ENCODE measurements at places on chromosomes 1 and 21.
A peak's percentile ranks its signal among the peaks of the same experiment; 100 is the strongest.

DNA sequence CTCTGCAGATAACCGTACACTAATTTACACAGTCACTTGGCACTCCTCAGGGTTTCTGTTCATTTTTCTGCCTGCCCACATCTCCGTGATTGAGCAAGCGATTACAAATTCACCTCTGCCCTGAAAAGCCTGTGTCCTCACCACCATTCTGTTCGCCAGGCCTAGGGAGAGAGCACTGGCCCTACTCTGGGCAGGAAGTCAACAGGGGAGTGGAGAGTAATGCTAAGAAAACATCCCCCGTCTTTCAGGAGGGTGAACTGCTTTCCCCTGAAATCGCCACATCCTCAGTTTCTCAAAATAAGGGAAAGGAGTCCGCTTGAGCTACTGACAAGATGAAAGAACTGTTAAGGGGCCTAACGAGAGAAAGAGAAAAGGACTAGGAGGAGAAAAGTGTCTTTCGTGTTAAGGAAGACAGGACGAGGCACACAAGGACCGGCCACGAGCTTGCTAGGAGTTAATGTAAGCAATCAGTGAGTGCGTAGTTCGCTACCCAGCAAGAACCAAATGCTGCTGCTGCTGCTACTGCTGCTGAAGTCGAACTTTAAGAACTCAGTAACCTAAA lies 632 bp downstream of the PEX19 start:
- DNase-seq: peak; percentile 50

GRCh38 chr21:35909456-35910223 lies 150.7 kb downstream of the SETD4 start:
- no peak for DNase-seq

DNA sequence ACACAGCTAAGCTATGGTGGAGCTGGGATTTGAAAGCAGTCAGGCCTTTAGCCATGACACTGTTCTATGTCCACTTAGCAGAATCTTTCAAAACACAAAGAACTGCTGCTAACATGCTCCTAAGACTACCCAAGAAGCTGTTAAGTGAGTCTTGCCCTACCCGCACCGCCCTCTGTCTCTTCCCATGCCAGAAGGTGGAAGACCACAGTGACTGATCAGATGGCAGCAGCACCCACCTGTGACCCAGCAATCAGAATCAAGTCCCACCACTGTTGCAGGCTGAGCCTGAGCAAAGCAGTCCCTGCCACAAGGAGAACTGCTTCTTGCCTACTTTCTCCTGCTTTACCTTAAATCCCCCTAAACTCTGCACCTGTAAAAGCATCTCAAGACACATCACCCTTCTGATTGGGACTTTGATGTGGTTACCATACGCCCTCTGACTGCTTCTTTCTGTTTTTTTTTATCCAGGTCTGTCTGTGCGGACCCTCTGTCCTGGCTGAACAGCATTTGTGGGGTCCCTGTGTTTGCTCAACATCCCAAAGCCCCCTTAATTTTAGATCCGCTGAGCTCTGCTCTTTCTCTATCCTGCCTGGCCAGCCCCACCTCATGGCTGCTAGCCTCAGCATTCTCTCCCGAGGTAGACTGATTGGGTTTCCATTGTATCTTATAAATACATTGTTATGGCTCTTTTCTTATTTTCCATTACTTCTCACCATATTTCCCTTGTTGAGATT lies 16.0 kb downstream of the IRF2BP2 start:
- no peak for DNase-seq

DNA sequence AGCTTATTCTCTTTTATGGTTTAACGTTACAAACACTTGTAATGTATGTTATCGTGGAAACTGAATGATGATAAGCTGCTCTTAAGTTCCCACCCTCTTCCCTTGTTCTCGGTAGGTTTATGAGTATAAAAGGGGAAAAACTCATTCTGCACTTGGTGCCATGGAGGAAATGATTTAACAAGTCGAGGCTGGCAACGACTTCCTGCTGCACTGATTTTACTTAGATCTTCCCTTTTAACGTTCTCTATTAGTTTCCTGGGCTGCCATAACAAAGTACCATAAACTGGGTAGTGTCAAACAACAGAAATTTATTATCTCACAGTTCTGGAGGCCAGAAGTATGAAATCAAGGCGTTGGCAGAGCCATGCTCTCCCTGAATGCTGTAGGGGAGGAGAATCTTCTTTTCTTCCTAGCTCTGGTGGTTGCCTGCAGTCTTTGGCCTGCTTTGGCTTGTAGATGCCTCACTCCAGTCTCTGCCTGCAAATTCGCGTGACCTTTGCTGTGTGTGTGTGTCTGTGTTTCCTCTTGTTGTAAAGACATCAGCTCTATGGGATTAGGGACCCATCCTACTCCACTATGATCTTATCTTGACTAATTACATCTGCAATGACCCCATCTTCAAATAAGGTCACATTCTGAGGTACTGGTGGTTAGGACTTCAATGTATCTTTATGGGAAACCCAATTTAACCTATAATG lies 26.3 kb downstream of the HUNK start:
- DNase-seq: peak; percentile 5

- no peak for DNase-seq
Observed at GRCh38 chr1:43970502-43970901, 692 bp downstream of the DPH2 start.

DNA sequence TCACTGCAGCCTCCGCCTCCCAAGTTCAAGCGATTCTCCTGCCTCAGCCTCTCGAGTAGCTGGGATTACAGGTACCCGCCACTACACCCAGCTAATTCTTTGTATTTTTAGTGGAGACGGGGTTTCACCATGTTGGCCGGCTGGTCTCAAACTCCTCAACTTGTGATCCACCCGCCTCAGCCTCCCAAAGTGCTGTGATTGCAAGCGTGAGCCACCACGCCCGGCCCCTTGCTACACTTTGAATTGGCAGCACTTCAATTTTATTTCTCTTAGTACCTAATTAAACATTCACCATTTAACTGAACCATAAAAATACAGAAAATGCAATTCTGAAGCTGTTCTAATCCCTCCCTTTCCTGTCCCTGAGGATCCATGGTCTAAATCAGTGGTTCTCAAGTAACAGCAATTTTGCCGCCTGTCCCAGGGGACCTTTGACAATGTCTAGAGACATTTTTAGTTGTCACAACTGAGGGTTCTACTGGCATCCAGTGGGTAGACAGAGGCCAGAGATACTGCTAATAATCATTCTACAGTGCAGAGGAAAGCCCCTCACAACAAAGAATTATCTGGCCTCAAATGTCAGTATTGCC lies 4.3 kb upstream of the BCL2L15 start:
- DNase-seq: no peak

DNA sequence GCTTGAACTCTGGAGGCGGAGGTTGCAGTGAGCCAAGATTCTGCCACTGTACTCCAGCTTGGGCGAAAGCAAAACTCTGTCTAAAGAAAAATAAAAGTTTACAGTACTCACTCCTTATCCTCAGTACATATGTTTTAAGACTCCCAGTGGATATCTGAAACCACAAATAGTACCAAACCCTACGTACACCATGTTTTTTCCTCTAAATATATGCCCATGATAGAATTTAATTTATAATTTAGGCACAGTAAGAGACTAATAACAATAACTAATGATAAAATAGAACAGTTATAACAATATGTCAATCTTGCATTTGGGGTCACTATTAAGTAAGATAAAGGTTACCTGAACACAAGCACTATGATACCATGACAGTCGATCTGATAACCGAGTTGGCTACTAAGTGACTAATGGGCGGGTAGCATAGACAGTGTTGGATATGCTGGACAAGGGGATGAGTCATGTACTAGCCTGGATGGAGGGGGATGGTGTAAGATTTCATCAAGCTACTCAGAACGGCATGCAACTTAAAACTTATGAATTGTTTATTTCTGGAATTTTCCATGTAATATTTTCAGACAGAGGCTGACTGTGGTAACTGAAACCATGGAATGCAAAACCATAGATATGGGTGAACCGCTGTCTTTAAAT lies 43.7 kb downstream of the ST7L start:
- DNase-seq: no peak

DNA sequence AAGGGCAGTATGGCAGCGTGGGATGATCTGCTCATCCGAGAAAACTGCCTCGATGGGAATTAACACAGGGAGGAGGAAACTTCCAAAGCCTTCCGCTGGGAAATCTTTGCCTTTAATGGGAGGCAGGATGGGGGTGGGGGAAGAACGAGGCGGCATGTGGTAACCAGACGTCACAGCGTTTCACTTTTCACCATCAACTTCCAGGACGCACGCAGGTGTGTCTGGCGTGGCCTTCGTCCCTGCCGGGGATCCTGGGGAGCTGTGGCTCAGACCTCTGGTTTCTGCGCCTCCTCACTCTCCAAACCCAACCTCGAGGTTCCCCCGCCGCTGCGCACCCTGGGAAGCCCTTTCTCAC lies 282 bp downstream of the RSPH1 start:
- no peak for DNase-seq

- no peak for DNase-seq
Observed at GRCh38 chr1:82972841-82973553, 1025.9 kb downstream of the TTLL7 start.

GRCh38 chr1:105373681-105374080 lies 1624.0 kb downstream of the AMY1C start:
- no peak for DNase-seq

DNA sequence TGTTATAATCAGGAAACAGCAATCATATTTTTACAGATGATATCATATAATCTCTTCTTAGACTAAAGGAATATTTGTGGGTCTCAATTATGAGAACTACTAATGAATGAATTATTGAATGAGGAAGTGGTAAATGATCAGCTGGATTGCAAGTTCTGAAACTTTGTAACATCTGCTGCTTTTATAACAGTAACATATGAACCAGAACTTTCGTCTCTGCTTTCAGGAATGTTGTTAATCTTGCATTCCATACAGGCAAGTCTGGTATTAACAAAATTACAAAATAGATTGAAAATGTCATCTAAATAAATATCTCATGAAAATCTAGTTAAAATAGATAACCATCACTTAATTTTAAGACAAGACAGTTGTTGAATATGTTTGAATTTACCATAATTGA lies 110.5 kb upstream of the COL11A1 start:
- no peak for DNase-seq

DNA sequence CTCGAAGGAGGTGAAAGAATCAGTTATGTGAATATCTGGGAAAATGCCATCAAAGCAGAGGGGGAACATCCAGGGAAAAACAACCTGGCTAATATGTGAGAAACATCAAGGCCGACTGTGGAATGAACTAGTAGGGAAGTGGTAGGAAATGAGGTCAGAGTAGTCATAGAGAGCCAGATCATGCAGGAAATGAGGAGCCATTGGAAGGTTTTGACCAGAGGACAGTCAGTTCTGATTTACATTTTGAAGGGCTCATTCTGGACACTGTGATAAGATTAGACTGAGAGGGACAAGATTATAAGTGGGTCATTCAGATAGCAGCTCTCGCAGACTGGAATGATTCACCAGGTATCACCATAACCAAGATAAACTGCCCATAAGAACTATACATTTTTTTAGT lies 63.7 kb downstream of the SYT14 start:
- no peak for DNase-seq

- no peak for DNase-seq
Observed at GRCh38 chr1:11780380-11781147, 18.6 kb downstream of the C1orf167 start.
